ENCODE measurements at places on chromosomes 11 and 22. TPM values are rescaled to one million over a fixed set of nuclear protein-coding genes. Genes with fewer than 3 reads are reported as not detected.
A peak's percentile ranks its signal among the peaks of the same experiment; 100 is the strongest.

Gene NLRP14
- not detected for total RNA-seq

Gene MMP13
- not detected for total RNA-seq

GRCh38 chr22:37781434-37782059 lies 26.2 kb upstream of the GCAT start:
- H3K4me3 ChIP-seq: no peak overlapping the region
- peak overlapping the region; percentile 52 for H3K27ac ChIP-seq
- no peaks in the 10 kb centered on the region for H3K27me3 ChIP-seq

Gene APOBEC3B
- 1.0 TPM for total RNA-seq

Gene OR52I1
- not detected for total RNA-seq

DNA sequence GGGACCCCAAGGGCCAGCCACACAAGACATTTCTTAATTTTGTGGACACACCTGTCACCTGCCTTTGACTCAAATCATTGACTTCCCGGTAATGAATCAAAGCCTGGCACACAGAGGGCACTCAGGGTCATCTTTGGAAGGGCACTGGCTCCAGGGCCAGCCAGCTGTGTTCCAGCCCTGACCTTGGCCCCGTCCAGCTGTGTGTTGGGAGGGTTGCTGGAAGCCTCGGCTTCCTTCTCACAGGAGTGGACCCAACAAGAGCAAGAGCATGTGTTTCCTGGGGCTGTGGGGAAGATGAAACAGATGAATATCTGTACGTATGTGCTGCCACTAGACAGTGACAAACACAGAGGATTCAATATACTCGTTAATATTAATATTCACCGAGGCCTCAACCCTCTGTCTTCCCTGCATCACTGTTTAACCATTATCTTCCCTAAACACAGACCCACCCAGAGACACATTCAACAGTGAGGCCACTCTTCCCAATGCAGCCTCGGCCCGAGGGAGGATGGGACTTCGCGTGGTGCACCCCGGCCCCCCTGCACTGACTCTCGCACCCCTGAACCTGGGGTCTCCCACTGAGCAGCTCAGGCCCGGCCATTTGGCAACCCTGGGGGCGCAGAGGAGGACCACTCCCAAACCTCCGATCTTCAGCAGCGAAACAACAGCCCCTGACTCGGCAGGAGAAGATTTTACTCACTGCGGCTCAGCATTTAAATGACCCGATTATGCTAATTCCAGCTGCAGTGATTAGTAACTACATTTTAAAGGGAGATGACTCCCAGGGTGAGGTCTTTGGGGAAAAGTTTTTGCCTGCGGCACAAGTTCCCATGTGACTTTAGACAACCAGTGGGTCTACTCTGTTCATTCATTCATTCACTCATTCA lies 45.7 kb downstream of the PHF21B start:
- no peak for DNase-seq
- H3K4me3 ChIP-seq: no peak overlapping the region
- no peaks in the 10 kb centered on the region for H3K4me1 ChIP-seq
- H3K27me3 ChIP-seq: no peaks in the 10 kb centered on the region

Data from MCF 10A (cell line).